ENCODE measurements at places on chromosomes 12 and 14.
A peak's percentile ranks its signal among the peaks of the same experiment; 100 is the strongest.

GRCh38 chr12:19382111-19382526 lies 57.2 kb upstream of the AEBP2 start:
- no peak for DNase-seq

DNA sequence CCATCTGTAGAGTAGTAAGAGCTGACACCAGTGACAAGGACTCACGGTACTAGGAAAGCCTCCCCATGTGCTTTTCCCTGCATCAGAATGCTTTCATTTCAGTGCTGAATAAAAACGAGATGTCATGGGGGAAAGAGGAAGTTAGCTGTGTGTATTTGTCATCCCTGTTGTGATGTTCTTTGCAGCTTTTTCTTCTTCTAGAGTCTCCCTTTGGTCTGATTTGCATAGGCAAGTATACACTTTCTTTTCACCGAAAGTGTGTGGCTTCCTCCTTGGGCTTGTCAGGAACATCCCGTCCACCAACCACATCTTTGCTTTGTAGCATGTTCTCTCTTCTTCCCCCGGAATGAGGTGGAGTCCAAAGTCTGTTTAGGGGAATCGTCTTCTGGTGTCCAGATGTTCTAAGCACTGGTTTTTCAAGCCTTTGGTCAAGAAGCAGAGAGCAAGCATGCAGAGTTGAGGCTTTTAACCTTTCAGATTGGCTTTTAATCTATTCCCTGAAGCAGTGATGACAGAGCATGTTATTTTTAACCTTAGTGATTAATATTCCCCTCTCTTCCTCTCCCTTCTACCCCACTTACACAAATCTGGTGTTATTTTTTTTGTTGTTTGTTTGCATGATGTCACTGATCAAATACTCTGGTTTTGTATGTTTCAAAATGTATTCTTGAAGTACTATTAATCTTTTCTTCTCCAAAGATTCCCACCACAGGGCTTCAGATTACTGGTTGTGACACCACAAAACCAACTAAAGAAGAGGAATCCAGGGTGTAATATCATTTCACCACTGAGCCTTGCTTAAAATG lies 163.4 kb downstream of the SAMD4A start:
- peak; percentile 3 for DNase-seq

GRCh38 chr14:36524874-36525745 lies 5.1 kb upstream of the NKX2-1 start:
- DNase-seq, result no peak

GRCh38 chr12:31470459-31470858 lies 120.5 kb downstream of the DENND5B start:
- DNase-seq, result no peak

GRCh38 chr12:100450735-100451134 lies 22.9 kb upstream of the NR1H4 start:
- DNase-seq, result no peak

DNA sequence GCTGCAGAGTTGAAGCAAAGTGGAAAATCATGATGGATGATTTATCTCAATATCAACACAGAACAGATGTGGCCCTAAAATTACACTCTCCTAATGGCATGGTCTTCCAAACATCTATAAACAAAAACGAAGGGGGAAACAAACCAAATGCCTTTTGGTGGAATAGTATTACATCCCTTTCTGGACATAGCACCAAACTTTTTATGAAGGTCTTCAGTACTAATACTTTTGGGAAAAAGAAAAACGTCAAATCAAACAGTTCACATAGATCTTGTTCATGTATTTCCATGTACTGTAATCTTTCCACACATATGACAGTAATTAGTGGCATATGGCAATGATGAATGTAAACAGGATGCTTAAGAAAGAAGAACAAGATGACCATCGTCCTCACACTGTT lies 22.9 kb upstream of the ANAPC7 start:
- no peak for DNase-seq

- no peak for DNase-seq
Observed at GRCh38 chr14:73795974-73796373, 55.7 kb upstream of the PTGR2 start.

- DNase-seq, result no peak
Observed at GRCh38 chr12:98750511-98750910, 105.4 kb downstream of the APAF1 start.

GRCh38 chr14:101020834-101021370 lies 117.4 kb upstream of the RTL1 start:
- peak; percentile 40 for DNase-seq

DNA sequence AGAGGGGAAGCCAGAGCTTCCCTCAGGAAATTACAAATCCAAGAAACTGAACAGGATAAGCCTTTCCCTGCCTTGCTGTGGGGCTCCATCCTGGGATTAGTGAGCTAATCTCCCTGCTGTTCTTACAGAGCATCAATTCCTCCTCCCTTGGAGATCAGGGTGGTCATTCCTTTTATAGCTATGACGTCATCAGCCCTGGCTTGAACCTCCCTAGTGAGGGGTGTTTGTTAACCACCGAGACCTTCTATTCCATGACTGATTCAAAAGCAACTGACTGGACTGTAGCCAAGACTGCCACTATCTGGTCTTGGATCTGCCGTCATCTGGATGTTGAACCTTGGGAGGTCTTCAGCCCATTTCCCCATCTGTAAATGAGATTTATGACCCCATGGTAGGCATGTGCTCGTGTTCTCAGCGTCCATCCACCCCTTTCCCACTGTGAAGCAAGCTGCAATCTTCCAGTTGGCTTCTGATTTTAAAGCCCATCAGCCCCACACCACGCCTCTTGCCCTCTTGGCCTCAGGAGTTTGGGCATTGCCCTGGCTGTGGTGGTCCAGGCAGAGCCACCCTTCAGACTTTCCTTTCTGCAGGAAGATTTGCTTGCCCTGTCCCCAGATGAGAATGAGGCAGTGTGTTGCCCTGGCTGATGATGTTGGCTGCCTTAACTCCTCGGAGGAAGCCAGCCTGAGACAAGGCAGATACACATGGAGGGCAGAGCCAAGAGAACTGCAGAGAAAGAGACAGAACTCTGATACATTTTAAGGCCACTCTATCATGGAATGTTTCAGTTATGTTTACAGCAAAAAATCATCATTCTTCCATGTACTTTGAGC lies 59.6 kb upstream of the ACTN1 start:
- no peak for DNase-seq

DNA sequence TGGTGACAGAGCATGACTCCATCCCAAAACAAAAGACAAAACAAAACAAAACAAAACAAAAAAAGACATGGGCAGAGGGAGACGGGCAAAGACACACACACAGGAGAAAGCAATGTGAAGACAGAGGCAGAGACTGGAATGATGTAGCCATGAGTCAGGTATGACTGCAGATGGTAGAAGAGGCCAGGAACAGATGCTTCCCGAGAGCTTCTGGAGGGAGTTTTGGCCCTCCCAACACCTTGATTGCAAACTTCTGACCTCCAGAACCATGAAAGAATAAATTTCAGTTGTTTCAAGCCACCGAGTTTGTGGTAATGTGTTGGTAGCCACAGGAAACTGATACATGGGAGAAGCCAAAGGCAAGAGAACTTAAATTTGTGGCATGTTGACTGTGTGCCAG lies 27.1 kb downstream of the VWF start:
- DNase-seq, result no peak

GRCh38 chr12:6452944-6453630 lies 1.2 kb downstream of the TAPBPL start:
- peak; percentile 44 for DNase-seq

GRCh38 chr12:49231878-49232655 lies 32.8 kb upstream of the TUBA1C start:
- DNase-seq, result no peak

GRCh38 chr14:95452176-95452892 lies 64.1 kb downstream of the SYNE3 start:
- DNase-seq, result peak; percentile 20

GRCh38 chr14:84591827-84592445 lies 938.0 kb upstream of the FLRT2 start:
- DNase-seq, result no peak

DNA sequence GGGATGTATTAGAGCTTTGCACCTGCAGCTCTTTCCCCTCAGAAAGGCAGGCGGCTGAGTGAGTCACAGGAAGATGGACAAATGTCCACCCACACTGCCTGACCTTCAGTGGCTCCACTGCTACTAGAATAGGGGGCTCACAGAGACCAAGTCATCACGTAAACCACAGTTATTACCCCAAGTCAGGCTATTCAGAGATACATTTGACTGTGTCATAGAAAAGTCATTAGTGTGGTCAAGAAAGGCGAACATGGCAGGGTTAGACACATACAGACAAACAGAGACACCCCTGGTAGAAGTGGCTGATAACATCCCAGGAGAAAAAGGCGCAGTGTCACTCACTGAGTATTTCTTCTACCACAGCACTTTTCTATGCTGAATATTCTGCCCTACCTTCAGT lies 36.0 kb downstream of the GCH1 start:
- no peak for DNase-seq

DNA sequence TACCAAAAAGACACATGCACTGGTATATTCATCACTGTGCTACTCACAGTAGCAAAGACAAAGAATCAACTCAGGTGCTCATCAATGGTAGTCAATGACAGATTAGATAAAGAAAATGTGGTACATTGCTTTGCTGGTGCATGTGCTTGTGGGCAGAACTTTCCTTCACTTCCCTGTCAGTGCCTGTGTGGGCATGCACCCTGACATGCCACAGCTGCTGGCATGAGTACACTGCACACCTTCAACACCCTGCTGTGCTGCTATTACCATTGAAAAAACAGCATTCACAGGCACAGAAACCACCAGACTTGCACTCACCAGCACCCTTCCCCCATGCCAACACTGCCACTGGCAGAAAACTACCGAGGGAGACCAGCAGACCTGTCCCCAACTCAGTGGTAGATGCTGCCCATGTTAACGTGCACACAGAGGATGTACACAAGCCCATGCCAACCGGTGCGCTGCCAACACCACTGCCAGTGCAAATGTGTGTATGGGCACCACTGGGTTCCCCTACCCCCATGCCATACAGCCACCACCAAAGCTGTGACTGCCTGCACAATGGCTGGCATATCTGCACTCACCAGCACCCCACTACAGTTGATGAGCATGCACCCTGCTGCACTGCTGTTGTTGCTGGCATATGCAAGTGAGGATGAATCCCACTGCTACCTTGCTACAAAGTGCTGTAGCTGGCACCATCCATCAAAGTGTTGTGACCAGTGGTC lies 57.4 kb downstream of the APOBEC1 start:
- DNase-seq, result no peak

DNA sequence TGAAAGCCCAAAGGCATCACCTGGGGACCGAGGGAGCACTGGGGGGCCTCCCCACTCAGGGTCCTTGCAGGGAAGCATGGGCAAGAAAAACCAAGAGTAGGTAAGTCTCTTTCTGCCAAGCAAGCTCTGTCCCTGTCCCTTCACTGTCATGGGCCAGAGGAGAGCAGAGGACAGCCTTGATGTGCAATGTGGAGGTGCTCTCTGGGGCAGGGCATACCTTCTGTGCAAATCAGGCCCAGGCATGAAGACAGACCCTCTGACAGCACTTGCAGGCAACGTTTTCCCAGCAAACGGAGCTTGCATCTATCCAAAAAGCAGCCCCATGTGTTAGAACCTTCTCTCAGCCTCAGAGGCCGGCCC lies 192.5 kb upstream of the PWP1 start:
- DNase-seq, result no peak

GRCh38 chr14:92702441-92702918 lies 45.9 kb downstream of the LGMN start:
- DNase-seq, result no peak

DNA sequence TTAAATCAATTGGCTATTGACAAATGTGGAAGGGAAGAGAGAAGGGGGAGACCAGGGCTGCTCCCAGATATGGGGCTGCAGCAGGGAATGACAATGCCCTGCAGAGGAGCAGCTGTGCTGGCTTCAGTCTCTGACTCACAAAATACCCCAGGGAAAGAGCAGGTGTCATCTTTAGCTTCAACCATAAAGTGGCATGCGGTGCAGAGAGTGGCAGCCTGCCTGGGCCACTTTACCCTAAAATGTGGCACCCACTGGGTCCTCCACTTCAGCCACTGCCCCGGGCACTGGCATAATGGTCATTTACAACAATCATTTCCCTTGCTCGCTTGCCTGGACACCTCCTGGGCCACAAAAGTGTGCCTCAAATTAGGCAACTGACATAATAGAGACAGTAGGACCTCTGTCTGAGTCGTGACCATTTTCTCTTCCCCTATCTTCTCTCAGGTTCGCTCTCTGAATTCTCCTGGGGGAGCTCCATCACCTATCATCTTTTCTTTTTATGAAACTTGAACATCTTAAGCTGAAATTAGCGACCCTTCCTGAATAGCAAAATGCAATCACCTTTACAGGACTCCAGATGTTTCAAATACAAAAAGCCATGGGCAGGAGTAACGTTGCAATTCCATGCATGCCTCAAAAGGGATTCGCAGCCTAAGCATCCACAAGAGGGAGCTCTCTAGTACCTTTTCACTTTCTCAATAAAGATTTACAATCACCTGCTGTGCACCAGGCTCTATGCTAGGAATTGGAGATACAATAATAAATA lies 179.9 kb upstream of the ATF7IP start:
- DNase-seq, result no peak

- DNase-seq, result no peak
Observed at GRCh38 chr12:55933799-55934742, 3.1 kb downstream of the DGKA start.

DNA sequence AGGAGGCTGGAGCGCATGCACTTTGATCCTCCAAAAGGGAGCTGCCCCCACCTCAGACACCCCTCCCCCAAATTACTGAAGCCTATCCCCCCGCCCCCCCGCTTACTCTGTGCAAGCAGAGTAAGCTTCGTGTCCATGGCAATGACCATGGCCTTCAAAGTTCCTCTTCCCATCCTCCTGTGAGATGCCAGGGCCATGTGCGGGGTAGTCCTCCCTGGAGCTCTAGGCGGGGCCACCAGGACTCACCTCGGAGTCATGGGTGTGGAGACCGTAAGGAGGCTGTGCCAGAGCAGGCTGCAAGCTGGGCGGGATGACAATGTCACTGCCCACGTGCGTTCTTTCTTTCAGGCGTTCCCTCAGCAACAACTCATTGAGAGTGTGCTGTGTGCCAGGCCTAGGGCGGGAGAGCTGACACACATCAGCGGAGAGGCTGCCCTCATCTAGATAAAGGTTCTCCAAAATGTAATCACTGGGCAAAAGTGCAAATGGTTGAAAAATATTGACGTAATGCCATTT lies 66.8 kb downstream of the C14orf132 start:
- no peak for DNase-seq

- no peak for DNase-seq
Observed at GRCh38 chr14:91227183-91227628, 17.3 kb downstream of the GPR68 start.

- no peak for DNase-seq
Observed at GRCh38 chr12:43585676-43586075, 33.7 kb upstream of the ADAMTS20 start.

DNA sequence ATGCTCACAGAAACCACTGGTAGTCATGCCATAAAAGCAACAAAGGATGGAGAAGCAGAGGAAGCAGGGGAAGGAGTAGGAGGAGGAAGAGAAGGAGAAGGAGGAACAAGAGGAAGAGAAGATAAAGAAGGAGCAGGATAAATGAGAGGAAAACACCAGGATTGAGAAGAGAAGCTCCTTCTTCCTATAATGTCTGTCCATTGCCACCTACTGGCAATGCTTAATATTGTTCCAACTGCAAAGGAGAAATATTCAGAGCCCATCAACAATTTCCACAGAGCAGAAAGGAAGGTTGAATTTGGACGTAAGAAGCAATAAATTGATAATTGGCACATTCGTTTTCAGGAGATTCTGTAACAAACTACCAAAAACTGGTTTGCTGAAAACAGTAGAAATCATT lies 898.4 kb downstream of the SLC16A7 start:
- DNase-seq, result no peak

- DNase-seq, result no peak
Observed at GRCh38 chr14:60986500-60986899, 5.5 kb downstream of the SLC38A6 start.
